Stimulated activated CD8-positive, alpha-beta memory T cell treated with anti-CD3 and anti-CD28 coated beads, Interleukin-12 subunit alpha, Interleukin-12 subunit beta, amount 100 ng/mL, for 4 hours (primary cell): ENCODE measurements at places on chromosomes 4 and X.

DNA sequence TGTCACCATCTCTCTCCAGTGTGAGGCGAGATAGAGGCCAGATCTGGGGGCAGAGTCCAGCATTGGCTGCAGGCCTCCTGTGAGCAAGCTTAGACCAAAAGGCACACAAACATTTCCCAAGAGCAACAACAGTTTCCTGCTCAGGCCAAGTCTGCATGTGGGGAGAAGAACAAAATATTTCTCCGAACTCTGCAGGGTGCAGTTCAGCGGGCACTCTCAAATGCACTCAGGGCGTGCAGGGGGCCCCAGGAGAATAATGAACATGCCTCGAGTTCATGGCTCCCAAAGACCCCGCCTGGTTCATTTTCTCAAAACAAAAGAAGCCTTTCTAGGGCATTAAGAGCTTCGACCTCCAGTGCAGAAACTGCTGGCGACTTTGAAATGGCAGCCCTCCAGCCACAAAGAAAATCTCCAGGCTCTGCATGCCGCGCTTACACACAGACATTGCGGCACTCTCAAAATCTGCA, 57.8 kb upstream of the HELT start:
- no peak for DNase-seq

DNA sequence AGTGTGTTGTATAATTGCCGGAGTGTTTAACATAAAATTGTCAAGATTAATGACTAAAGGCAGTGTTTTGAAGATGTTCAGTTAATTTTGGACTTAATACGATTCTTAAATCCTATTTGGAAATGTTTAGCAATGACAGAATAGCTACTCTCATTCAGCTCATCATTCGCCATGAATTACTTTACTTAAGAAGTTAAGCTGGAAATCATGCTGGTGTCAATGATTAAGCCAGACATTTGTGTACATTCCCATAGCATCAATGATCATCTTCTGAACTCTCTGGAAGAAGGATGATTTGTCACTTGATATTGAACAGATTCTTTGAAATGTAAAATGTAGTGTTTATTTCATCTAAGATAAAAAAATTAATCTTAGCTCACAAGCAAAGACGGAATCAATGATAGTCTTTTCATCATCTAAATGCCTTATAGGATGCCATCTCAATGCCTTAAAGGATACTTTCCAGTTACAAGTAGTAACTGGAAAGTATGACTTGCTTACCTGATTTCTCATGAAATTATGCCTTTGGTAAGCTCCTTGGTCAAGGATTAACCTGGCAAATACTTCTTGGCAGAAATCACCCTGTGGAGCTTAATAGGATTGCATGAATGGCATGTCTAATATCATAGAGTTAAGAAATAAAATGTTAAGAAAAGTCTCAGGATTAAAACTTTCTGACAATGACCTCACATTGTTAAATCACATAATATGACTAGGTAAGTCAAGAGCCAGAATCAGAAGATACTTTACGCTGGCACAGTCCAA, 515.5 kb upstream of the AGA start:
- DNase-seq, result no peak

DNA sequence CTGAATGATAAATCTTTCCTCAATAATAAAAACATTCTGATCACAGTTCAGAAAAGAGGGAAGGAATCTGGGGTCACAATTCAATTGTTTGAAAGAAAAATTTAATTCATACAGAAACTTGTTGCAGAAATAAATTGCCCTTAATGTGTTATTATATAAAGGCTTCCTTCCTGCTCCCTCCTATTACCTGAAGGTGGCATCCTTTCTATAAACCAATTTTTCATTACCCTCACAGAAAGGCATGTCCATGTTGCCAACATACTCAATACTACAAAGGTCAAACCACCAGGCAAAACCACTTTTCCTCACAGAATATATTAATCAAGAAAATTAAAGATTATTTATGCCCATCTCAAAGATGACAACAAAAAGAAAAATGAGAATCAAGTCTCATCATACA, 194.3 kb upstream of the CT83 start:
- DNase-seq, result no peak

DNA sequence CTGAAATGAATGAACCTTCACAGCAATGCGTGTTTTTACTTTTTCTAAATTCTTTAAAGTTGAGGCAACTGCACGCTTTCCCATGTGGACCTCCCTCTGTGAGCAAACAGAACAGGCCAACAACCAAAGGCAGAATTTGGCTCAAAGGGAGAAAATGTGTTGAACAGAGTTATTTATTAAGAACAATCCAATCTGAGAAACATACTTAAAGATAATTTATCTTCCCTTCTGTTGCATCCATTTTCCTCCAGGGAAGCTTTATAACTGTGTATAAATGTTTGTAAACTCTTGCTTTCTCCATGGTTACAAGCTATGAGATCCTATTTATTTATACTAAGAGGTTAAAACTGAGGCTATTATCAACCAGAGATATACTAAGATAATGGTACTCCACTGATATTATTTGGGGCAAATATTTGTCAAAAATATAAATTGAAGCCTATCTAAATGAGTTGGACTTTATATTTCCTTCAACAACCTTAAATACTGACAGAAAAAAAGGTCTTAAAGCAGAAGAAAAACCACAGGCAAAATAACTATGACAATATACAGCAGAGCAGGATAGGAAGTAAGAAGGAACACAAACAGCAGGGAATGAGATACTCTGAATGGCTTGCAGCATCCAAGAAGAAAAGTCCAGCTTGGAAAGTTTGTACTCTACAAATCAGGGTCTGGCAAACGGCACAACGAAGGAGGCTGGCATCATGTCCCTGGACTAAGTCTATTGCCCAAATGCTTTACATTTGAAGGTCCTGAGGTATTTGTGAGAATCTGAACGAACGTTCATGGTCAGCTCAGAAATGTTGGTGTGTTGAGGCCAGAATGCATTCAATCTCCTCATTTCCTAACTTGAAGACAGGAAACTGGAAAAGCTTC, 663.2 kb upstream of the INTU start:
- DNase-seq, result no peak

DNA sequence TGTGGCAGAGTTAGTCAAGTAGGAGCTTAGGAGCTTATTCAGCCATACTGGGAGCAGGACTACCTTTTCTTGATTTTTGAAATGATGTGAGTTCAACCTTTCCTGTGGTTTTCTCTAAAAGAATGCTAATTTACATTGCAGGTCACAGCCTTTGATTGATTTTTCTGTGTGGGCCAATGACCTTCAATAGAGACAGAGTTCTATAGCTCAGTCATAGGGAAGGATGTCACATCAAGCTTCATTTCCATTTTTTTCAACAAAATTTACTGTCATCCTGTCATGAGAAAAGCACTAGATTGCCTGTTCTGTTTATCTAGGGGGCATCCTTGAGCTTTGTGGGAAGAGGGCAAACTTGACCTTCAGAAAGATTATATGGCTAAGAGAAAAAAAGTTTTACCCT, 448.7 kb downstream of the MID1IP1 start:
- DNase-seq, result no peak

GRCh38 chr4:187274153-187274552, 550.5 kb upstream of the FAT1 start:
- no peak for DNase-seq

- DNase-seq, result no peak
These were observed 57.0 kb downstream of the NOP14 start for GRCh38 chr4:2906218-2906617.

- no peak for DNase-seq
These were observed 518.8 kb upstream of the FTHL17 start for GRCh38 chrX:31590581-31591114.

DNA sequence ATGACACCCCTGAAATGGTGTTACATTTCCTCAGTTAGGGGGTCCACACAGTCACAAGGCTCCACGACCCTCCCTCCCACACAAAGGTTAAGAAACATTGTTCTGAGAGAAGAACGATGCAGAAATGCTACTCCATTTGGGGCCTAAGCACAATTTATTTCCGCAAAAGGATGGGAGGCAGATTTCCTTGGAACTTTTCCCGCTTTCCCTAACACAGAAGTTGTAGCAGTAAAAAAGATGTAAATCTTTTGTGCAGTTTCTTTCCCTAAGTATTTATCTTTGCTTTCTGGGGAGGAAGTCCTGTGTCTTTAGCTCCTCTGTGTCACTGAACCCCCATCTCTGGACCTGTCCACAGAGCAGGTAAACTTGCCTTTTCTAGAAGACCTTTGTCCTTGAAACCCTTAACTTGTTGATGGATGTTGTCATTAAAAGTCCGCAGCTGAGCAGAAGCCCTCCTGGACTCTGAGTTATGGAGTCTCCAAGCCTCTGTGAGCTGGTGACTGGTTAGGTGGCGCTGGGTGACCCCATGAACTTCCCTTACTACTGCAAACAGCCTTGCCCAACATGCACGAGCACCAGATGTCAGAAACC, 67.2 kb upstream of the SHISA3 start:
- no peak for DNase-seq

DNA sequence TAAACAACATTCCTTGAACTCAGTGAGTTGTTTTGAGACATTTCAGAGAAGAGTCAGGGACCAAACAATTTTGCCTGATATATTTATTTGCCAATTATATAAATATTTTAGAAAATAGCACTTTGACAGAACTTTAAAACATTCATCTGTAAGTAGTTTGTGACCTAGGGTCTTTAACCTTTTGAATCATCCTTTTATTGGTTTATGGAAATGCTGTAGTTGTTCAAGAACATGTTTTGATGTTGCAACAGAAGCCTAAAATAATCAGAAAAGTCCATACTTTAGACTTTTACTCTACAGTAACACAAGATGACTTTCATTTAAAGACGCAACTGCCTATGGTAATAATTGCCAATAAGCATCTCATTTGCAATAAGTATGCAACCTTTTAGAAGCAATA, 43.0 kb downstream of the CXCL1 start:
- DNase-seq, result no peak

- no peak for DNase-seq
These were observed 116.4 kb downstream of the LARP7 start for GRCh38 chr4:112753333-112753732.

DNA sequence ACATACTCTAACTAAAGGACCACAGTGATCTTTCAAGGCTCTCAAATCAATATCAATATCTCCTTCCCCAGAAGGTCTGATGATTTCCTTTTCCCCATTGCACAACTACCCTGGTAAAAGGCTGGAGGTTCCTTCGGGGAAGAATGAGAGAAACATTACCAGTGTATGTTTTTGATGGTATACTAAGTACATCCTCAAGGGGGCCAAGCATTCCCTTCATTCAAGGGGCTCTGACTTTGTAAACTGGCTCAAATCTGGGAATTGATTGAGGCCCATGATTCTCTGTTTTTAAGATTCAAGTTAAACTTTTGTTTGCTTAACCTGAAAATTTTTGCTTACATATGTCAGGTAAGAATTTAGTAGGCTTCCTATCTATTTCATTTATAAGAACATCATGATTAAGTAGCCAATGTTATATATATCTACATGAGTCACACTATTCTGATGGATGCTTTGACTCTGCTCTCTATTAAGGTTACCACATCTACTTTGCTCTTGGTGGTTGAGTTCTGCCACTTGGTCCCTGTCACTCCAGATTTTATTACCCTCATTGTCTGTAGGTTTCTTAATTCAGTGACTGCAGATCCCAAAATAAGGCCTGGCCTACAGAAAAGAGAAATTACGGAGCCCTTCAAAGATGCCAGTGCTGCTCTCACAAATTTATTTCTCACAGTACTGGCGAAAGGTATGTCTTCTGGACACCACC, 16.4 kb upstream of the GUCY1B1 start:
- DNase-seq, result no peak

- no peak for DNase-seq
These were observed 1.7 kb downstream of the SLC9B2 start for GRCh38 chr4:103074744-103075434.

- DNase-seq, result no peak
These were observed 74.9 kb downstream of the METTL14 start for GRCh38 chr4:118760092-118760491.

DNA sequence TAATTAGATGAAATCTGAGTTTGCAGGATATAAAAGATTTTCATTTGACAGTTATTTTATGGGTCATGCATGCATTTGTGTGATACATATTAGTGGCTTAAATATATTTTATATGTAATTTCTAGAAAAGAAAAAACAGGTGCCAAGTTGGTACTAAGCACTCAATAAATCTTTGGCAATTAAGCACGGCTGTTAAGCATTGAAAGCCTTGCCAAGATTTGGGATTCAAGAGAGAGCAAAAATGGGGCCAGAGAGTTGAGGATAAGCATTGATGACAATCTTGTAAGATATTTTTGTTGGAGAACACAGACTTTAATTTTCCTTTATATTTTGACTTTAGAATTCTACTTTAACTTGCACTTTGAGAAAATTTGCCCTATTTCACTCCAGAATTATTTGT, 249.8 kb upstream of the MAD2L1 start:
- no peak for DNase-seq

DNA sequence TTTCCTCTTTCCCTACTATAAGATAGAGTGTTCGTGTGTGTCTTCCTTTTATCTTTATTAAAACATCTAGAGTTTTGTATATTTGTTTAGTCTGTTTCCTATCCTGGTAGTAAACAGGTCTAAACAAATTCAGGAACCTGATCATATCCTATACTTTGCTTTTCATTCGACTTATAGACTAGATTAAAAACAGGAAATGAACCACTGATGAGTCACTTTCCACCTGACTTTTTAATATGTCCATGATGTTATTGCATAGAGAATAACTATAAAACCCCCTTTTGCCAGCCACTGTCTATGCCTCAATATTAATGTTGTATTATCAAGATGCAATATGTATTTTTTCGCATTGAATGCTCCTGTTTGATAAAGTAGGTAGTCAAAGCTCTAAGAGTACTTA, 1794.0 kb downstream of the STIM2 start:
- no peak for DNase-seq

GRCh38 chr4:3290889-3291321, 1.9 kb upstream of the RGS12 start:
- DNase-seq, result no peak
